ENCODE measurements at places on chromosomes 3 and 15. TPM values are rescaled to one million over a fixed set of nuclear protein-coding genes. Genes with fewer than 3 reads are reported as not detected.

Gene FGD5
- total RNA-seq, result 114 TPM

Gene LHFPL4
- 0.25 TPM for total RNA-seq

Gene COL8A1
- total RNA-seq, result 156 TPM

Gene PLSCR2
- not detected for total RNA-seq

DNA sequence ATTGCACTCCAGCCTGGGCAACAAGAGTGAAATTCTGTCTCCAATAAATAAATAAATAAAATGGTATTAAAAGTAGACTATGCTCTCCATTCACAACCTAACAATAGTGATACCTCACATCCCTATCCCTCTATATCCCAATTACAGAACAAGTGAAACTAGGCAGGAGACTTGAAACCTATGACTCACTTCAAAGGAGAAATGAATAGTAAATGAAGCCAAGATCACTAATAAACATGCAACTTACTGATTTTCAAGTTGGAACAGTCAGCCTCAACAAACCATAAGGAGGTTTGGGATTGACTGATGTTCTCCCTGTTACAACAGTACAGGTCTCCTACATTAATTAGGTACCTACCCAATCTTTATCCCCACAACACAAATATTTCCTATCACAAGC is 103.4 kb downstream of the GSK3B start:
- ATAC-seq, result no peak

DNA sequence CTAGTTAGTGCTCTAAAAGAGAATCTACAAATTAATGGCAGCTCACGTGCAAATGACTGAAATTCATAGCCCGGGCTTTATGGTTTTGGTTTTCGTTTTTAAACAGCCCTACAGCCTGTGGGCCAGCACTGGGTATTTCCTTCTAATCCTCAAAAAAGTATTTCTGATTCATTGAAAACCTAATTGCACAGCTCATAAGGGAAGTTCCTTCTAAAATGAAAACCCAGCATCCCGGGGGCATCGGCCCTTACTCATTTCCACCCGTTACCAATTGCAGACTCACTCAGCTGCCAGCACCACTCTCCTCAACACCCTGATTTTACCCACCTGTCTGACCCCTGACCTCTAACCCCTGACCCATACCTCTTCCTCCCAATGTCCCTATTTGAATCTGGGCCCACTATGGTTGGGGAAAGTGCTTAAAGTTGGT is 59.5 kb upstream of the ZNF148 start:
- ATAC-seq, result no peak

- no peak for ATAC-seq
These were observed 30.9 kb downstream of the PLSCR1 start for GRCh38 chr3:146513386-146514051.

DNA sequence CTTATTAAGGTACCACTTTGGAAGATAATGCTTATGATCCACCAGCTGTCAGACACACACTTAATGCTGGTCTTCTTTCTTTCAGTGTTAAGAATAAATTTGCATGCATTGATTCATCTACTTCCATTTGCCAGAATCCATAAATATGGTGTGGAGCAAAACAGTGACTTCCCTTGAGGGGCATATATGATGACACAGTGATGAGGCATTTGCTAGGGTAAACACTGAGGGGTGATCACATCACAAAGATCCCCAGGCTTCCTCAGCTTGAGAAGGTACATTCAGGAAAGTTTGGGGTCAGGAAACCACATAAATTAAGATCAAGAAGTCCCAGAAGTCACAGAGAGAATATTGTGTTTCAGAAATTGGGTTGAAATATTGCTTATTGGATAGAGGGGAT is 9.9 kb upstream of the ZBED2 start:
- no peak for ATAC-seq

- no peak for ATAC-seq
These were observed 99.1 kb downstream of the DNASE1L3 start for GRCh38 chr3:58111513-58112184.

DNA sequence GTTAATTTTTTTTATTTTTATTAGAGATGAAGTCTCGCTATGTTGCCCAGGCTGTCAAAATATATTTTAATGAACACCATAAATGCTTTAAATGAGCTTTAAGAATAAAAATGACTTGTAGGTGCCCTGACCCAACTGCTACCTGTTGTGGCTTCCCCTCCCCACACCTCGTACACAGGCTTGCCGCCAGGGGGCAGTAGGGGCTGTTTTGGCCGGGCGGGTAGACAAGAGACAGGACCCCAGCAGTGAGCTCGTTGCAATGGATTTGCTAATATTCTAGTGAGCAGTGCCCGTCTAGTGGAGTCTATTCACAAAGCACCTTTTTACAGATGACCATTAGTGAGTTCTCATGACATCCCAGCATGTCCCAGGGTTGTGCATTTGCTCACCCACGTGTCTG is 418.1 kb downstream of the OCA2 start:
- no peak for ATAC-seq

DNA sequence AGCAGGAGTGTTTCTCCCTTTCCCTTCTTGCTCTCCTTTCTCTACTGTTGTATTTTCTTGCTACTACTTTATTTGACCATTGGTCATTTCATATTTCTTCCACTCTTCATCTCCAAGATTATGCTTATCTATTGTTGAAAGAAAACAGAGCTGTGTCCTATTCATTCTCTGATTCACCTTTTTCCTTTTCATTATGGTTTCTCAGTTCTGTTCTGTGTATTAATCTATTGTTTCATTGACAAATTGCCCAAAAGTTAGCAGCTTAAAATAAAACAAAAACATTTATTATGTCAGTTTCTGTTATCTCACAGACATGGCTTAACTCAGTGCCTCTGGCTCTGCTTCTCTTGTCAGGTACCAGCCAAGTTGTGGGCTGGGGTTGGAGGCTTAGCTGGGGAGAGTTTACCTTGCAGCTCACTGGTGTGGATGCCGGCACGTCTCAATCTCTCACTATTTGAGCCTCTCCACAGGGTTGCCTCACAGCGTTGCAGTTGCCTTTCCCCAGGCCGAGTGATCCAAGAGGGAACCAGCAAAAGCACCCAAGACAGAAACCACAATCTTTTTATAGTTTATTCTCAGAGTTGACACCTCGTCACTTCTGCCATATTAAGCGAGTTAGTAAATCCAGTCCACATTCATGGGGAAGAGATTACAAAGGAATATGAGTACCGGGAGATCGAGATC is 36.9 kb upstream of the FILIP1L start:
- no peak for ATAC-seq

GRCh38 chr3:39185326-39185958 is 7.0 kb downstream of the XIRP1 start:
- no peak for ATAC-seq

DNA sequence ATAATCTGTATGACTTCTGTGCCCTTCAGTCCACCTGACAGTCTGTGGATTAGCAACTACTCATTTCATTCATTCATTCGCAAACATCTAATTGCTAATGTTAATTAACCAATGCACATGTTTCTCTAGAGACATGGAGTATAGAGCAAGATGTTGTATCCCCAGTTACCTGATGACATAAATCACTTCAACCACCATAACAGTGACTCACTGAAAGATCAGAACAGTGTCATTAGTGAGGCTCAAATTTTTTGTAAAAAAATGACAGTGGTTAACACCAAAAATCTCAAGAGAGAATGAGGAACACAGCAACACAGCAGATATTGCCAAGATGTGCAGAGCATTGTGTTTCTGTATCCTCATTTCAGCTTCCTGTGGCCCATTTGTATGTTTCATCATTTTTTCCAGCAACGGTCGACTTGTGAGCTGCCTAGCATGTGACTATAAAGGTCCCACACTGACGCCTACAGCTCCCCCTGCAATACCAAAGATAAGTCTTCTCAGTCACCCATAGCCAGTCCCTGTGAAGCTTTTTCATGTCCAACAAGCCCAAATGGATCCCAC is 3.7 kb upstream of the PLD1 start:
- ATAC-seq, result no peak

- ATAC-seq, result no peak
These were observed 8.1 kb downstream of the FAM3D start for GRCh38 chr3:58658508-58658907.

GRCh38 chr15:31330836-31331235 is 4.2 kb downstream of the KLF13 start:
- ATAC-seq, result no peak

GRCh38 chr15:82571722-82572222 is 31.5 kb upstream of the RPS17 start:
- ATAC-seq, result peak; percentile 96

GRCh38 chr3:133137042-133137996 is 99.1 kb downstream of the TMEM108 start:
- no peak for ATAC-seq

- ATAC-seq, result no peak
These were observed 23.5 kb upstream of the TBC1D5 start for GRCh38 chr3:17765819-17766472.

- ATAC-seq, result no peak
These were observed 235.5 kb downstream of the CTNNB1 start for GRCh38 chr3:41434781-41435180.

- ATAC-seq, result no peak
These were observed 46.7 kb downstream of the ANXA2 start for GRCh38 chr15:60351066-60351465.

GRCh38 chr15:75694241-75695182 is 18.1 kb downstream of the CSPG4 start:
- peak; percentile 78 for ATAC-seq

Measured in motor neuron (in vitro differentiated cells).